Karpas-422 (cell line): ENCODE measurements at places on chromosomes 11 and 22.

DNA sequence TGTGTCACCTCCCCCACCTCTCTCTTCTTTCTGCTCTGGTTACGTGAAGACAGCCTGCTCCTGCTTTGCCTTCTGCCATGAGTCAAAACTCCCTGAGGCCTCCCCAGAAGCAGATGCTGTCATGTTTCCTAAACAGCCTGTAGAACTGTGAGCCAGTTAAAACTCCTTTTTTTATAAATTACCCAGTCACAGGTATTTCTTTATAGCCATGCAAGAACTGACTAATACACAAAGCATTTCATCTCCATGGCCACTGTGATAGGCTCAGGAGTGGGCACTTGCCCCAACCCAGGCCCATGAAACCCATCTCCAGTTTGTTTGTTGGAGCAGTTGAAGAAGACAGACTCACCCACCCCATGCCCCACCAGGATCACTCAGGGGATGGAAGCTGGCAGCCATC lies 253.3 kb upstream of the ISX start:
- no peak for DNase-seq
- H3K36me3 ChIP-seq, result no peaks in the 10 kb centered on the region
- H3K4me3 ChIP-seq, result no peak overlapping the region
- H3K27ac ChIP-seq, result no peak overlapping the region

DNA sequence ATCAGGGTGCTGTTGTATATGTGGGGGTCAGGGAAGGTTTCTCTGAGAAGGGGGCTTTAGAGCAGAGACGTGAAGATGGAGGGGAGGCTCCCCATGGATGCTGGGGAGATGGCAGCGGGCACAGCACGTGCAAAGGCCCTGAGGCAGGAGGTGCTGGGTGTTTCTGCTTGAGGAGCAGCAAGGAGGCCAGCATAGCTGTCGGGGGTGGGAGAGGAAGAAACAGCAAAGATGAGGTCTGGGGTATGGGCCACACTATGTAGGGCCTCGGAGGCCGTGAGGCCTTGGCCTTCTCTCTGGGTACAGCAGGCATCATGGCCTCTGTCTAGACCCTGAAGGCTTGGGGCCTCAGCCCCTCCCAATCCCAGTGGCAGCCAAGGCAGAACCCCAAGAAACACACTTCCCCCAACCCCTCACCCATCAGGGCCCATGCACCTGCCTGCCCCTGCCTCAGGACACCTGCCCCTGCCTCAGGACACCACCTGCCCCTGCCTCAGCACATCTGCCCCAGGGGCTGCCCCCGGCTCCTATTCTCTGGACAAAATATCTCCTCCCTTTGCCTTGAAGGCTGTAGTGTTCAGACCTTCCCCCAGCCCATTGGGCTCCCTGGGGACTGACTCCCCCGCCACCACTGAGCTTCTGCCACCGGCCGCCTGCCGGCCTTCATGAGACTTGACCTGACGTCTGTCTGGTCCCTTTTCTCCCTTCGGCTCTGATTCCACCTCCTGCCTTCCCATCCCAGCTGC lies 6.2 kb downstream of the ALDH3B1 start:
- H3K36me3 ChIP-seq, result no peaks in the 10 kb centered on the region
- no peak for DNase-seq
- H3K4me1 ChIP-seq, result peaks cover 3% of the 10 kb centered on the region
- H3K27me3 ChIP-seq, result no peaks in the 10 kb centered on the region
- H3K27ac ChIP-seq, result no peak overlapping the region

DNA sequence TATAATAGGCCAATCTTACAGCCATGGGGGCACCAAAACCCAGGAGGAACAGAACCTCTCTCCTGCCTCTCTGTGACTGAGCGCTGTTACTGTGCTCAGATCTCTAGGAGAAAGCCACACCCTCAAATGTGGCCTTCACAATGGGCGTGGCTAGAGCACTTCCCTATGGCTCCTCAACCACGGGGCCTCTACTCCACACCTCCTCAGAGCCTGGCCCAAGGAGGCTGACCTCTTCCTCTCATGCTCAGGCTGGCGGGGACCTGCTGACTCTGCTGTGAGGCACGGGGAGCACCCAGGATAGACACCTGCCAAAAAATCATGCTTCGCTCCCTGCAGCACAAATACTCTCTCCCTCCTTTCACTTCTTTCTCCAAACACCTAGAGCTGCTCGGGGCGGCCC lies 41.0 kb downstream of the C11orf58 start:
- H3K4me3 ChIP-seq, result no peak overlapping the region
- peaks cover 8% of the 10 kb centered on the region for H3K4me1 ChIP-seq
- H3K36me3 ChIP-seq, result no peaks in the 10 kb centered on the region

DNA sequence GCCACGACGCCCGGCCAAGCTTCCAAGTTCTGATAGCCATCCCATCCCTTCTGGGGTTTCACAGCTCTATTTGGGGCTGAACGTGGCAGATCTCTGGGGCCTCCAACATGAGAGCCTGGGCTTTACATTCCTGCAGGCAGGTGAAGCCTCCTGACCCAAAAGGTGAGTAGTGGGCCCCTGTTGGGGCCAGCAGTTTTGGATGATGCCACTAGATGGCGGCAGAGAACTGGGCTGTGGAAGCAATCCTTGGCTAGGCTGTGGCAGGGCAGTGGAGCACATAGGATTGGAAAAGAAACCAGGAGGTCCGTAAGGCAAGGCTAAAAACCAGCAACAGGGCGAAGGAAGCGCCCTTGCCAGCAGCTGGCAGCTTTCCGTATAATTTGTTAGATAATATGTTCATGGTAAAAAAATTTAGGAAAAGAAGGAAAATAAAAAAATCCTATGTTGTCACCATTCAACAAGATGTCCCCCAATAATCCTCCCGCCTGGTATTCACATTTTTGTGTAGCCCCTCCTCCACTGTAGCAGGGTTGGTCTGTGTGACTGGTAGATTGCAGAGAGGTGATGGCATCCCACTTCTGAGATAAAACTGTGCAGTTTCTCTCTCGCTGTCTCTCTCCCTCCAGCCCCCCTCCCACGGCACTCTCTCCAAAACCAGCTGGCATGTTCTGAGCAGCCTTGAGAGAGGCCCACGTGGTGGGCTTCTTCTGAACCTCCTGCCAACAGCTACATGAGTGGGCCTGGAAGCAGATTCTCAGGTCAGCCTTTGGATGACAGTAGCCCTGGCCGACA lies 43.6 kb upstream of the OR4B1 start:
- no peaks in the 10 kb centered on the region for H3K4me1 ChIP-seq
- peak; percentile 86 for DNase-seq
- H3K27ac ChIP-seq, result no peak overlapping the region
- peaks cover 24% of the 10 kb centered on the region for H3K36me3 ChIP-seq

DNA sequence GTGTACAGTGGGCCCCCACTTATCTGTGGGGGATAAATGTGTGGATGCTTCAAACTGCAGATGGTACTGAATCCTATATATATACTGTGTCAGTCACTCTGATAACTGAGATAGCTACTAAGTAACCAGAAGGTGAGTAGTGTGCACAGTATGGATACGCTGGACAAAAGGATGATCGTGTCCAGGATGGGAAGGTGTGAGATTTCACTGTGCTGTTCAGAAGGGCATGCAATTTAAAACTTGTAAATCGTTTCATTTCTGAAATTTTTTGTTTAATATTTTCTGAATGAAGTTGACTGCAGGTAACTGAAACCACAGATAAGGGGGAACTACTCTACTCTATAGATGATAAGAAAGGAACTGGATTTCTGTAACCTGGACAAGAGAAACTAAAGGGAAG lies 52.1 kb upstream of the SESN3 start:
- H3K36me3 ChIP-seq, result no peaks in the 10 kb centered on the region
- H3K4me1 ChIP-seq, result peaks cover 10% of the 10 kb centered on the region
- DNase-seq, result no peak
- H3K4me3 ChIP-seq, result no peak overlapping the region

- no peaks in the 10 kb centered on the region for H3K36me3 ChIP-seq
- H3K27me3 ChIP-seq, result no peaks in the 10 kb centered on the region
- no peak overlapping the region for H3K27ac ChIP-seq
- H3K4me1 ChIP-seq, result peaks cover 5% of the 10 kb centered on the region; the same call in 1 of the 2 replicates
- H3K4me3 ChIP-seq, result no peak overlapping the region
- DNase-seq, result no peak
Observed at GRCh38 chr11:60860943-60861342, 5.2 kb upstream of the PTGDR2 start.

GRCh38 chr11:45673441-45673840 lies 8.0 kb upstream of the CHST1 start:
- H3K27me3 ChIP-seq, result no peaks in the 10 kb centered on the region
- H3K4me3 ChIP-seq, result no peak overlapping the region
- no peaks in the 10 kb centered on the region for H3K36me3 ChIP-seq

GRCh38 chr22:28442711-28443525 lies 236.7 kb downstream of the TTC28 start:
- no peaks in the 10 kb centered on the region for H3K27me3 ChIP-seq
- no peak overlapping the region for H3K4me3 ChIP-seq
- 0 out of 2 replicates have a peak, but pooled peaks cover 3% of the 10 kb centered on the region for H3K4me1 ChIP-seq
- no peak for DNase-seq
- no peaks in the 10 kb centered on the region for H3K36me3 ChIP-seq
- no peak overlapping the region for H3K27ac ChIP-seq

DNA sequence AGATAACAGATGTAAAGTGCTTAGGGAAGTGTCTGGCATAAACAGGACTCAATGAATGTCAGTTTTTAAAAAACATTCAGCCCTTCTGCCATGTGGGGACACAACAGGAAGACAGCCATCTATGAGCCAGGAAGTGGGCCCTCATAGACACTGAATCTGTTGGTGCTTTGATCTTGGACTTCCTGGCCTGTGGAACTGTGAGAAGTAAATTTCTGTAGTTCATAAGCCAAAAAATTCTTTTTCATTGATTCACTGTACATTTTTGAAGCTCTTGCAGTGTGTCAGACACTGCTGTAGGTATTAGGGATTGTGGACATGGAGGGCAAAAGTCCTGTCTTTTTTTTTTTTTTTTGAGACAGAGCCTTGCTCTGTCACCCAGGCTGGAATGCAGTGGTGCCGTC lies 188.6 kb downstream of the HIPK3 start:
- H3K36me3 ChIP-seq, result no peaks in the 10 kb centered on the region
- no peak overlapping the region for H3K4me3 ChIP-seq
- 0 out of 2 replicates have a peak, but pooled peaks cover 3% of the 10 kb centered on the region for H3K27me3 ChIP-seq

DNA sequence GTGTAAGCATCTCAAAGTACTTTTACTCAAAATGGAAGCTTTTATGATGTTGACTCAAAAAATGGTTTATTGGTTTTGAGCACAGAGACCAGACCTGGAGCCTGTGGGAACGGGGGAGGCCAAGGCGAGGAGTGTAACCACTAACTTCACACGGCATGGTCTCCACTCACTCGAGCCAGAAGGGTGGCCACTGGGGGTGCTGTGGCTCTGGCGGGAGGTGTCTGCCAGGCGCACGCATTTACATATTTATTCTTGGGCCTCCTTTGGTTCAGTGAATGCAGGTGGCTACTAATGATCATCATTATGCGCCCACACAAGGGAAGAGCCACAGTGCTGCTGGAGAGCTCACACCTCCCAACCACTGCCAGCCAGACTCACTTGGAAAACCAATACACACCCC lies 64.6 kb downstream of the FLRT1 start:
- peak; percentile 94 for DNase-seq
- no peak overlapping the region for H3K27ac ChIP-seq
- H3K4me3 ChIP-seq, result peak overlapping the region; percentile 19; the same call in 1 of the 2 replicates
- peaks cover 17% of the 10 kb centered on the region for H3K4me1 ChIP-seq
- H3K27me3 ChIP-seq, result no peaks in the 10 kb centered on the region

GRCh38 chr22:24486501-24486921 lies 8.6 kb upstream of the UPB1 start:
- no peaks in the 10 kb centered on the region for H3K36me3 ChIP-seq
- 0 out of 2 replicates have a peak overlapping the region, but pooled peaks have one; percentile 7 for H3K27ac ChIP-seq
- no peaks in the 10 kb centered on the region for H3K27me3 ChIP-seq
- H3K4me3 ChIP-seq, result no peak overlapping the region
- peaks cover 22% of the 10 kb centered on the region for H3K4me1 ChIP-seq
